ENCODE measurements at places on chromosomes 6 and 20.

- no peak for DNase-seq
Observed at GRCh38 chr20:1664911-1665310, 7.3 kb upstream of the SIRPG start.

- no peak for DNase-seq
Observed at GRCh38 chr6:139425780-139426179, 51.3 kb upstream of the CITED2 start.

GRCh38 chr20:11227602-11228001, 553.8 kb upstream of the JAG1 start:
- no peak for DNase-seq

- no peak for DNase-seq
Observed at GRCh38 chr20:19890445-19891051, 126.6 kb upstream of the NAA20 start.

GRCh38 chr6:15026832-15027231, 219.0 kb upstream of the JARID2 start:
- DNase-seq, result peak; percentile 52

DNA sequence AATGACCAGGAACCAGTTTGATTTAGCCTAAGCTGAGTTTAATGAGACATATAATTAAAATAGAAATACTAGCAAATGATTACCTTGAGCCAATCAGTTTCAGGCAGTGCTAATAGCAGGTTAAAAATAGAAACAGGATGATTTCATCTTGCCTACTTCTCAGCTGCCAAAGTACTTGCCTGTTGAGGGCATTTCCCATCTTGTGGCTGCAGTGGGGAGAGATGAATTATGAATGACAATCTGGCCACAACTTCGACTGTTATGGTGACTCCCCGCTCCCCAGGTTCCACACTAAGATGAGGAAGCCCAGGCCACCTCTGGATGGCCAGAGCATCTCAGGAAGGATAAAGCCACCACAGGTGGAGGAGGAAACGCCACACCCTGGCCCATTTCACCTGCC, 31.3 kb downstream of the MBOAT1 start:
- no peak for DNase-seq

DNA sequence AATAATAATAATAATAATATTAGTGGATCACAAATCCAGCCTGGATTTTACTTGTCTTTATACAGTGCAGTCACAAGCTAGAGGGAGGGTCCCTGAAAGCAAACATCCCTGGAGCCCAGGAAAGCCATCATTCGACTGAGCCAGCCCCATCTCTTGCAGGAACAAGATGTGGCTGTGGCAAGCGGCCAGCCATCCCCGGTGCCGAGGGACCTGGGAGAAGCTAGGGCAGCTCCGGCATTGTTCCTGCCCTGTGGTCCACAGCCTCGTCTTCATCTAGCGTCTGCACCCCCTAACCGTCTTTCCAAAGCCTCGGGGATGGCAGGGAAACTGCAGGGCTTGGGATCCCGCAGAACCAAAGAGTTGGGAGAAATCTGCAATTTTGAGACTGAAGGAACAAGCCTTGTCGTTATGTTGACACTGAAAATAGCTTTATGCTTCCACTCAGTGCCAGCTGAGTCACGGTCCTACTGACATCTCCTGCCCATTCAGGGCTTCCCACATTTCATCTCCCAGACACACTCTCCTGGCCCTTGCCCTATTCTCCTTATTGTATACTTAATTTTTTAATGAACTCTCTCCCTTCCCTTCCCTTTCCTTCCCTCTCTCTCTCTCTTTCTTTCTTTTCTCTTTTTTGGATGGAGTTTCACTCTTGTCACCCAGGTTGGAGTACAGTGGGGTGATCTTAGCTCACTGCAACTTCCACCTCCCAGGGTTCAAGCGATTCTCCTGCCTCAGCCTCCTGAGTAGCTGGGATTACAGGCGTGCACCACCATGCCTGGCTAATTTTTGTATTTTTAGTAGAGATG, 62.5 kb upstream of the ZNFX1 start:
- peak; percentile 9 for DNase-seq

GRCh38 chr6:122839472-122839871, 50.4 kb downstream of the SMPDL3A start:
- DNase-seq, result peak; percentile 75

GRCh38 chr6:35566794-35567193, 54.1 kb upstream of the TULP1 start:
- DNase-seq, result no peak

GRCh38 chr20:31605902-31606803, 1.1 kb downstream of the ID1 start:
- DNase-seq, result peak; percentile 30

DNA sequence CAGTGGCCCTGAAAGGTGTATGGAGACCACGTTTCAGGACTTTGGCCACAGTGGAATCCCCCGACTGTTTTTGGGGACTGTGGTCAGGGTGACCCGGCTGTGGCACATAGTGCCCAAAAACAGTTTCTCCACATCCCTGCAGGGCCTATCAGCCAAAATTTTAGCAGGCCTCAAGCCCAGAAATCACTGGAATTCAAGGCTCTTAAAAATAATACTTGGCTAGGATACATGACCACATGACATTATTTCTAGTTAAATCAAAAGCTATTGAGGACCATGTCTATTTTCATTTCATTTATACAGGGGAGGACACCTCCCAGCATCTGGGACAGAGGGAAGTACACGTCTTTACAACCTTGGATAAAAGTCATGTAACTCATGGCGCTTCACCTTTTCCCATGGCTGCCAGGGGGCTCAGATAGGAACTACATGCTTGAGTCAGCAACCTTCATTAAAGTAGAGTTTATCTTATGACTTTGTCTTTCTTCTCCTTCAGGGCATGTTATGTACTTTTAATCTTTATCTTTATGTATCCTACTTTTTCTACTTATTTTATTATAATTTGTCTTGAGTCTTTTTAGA, 70.8 kb upstream of the CD93 start:
- DNase-seq, result peak; percentile 73

- no peak for DNase-seq
Observed at GRCh38 chr6:22231050-22231449, 65.8 kb downstream of the PRL start.
